ENCODE measurements at places on chromosomes 5 and 9.

- no peak for DNase-seq
These were observed 14.4 kb upstream of the S1PR3 start for GRCh38 chr9:88976890-88977257.

- no peak for DNase-seq
These were observed 42.8 kb upstream of the RPS23 start for GRCh38 chr5:82320966-82321365.

- no peak for DNase-seq
These were observed 6.1 kb downstream of the BASP1 start for GRCh38 chr5:17223367-17224185.

- DNase-seq, result no peak
These were observed 297.0 kb upstream of the HAPLN1 start for GRCh38 chr5:84017523-84018172.

- no peak for DNase-seq
These were observed 85.6 kb downstream of the RAD23B start for GRCh38 chr9:107368696-107369095.

DNA sequence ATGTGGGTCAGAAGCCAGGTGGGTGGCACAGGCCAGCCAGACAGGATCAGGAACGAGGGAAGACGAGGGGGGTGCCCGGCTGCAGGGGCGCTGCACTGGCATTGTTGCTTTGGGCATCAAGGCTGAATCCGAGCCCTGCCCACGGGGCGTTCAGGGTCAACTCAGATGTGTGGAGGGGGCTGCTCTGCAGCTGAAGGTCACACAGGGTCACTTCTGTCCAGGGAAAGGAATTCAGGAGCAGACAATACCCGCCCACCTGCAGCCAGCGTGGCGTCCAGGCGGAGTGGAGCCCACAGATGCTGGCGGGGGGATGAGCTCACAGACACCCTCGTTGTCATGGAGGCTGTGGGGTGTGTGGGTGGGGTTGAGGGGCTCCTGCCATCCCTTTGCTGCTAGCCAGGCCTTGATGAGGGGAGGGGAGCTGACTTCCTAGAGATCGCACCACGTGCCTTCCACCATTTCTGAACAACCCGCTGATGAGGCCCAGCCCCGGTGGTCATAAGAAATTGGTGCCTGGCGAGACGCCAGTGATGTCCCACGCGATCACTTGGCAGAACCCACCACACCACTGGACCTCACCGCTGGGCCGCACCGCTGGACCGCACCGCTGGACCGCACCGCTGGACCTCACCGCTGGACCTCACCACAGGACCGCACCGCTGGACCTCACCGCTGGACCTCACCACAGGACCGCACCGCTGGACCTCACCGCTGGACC lies 31.2 kb downstream of the MRPL36 start:
- DNase-seq, result no peak

DNA sequence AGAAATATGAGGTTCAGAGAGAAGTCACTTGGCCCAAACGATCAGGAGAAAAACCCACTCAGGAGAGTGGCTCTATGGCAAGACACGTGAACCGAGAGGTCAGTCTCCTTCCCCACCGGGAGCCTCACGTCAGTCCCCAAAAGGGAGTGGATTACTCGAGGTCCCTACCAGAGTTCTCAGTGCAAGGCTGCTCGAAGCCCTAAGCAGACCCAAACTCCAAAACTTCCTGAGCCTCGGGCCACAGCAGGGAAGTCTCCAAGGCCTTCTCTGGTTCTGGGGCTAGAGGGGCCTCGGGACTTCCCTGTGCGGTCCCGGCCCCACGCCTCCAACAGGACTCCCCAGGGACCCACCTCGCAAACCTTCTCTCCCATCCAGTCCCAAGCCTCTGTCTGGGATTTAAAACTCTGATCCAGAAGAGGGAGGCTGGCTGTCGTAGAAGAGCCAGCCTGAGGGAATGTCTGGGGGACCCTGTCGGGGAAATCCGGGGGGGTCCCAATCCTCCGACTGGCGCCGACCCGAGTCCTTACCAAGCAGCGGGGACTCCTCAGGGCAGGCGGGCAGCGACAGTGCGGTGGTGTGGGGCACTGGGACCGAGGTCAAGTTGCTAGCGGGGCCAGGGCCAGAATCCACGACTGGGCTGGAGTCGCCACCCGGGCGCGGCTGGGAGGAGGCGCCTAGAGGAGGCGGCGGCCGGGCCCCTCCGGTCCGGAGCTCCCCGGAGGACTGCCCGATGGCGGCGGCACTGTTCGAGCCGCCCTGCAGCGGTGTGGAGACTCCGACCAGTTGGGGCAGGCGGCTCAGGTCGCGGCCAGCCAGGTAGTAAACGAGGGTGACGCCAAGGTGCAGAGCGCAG lies 679 bp downstream of the B4GALT1 start:
- DNase-seq, result no peak

- DNase-seq, result no peak
These were observed 79.0 kb downstream of the SYK start for GRCh38 chr9:90880669-90881068.

DNA sequence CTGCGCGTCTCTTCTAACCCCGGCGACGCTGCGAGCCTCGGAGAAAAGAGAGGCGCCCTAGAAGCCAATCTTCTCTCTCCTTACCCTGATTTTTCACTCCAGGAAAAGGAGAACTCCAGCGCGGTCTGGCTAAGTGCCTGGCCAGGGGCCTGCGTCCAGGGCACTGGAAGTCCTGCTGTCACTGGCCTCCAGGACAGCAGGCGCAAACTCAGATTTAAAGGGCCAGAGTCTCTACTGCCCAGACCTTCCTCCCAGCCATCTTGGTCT lies 553 bp upstream of the FOXB2 start:
- DNase-seq, result no peak

GRCh38 chr5:142074006-142074405 lies 34.6 kb upstream of the NDFIP1 start:
- no peak for DNase-seq
